Spinal cord (tissue), 10 donors: ENCODE measurements at places on chromosomes 7 and 10. TPM values are rescaled to one million over a fixed set of nuclear protein-coding genes. Genes with fewer than 3 reads are reported as not detected.

GRCh38 chr10:45421221-45422097, 47.4 kb downstream of the ALOX5 start:
- DNase-seq, result no peak

- DNase-seq, result no peak
These were observed 188.6 kb downstream of the DIP2C start for GRCh38 chr10:500876-501275.

DNA sequence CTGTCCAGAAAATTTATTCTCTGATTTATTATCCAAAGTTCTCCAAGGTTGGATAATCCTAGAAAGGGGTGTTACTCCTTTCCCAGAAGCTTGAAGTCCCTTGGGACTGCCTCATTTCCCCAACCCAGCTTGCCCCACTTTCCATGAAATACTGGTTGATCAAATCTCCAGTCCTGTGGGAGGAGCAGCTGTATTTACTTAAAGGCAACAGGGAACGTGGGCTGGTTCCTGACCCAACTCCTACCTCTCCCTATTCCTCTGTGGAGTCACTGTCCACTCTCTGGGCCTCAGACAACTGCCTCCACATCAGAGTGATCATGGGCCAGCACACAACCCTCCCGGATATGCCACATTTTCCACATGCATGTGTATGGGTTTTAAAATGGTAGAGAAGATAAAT, 166.2 kb upstream of the PRR15 start:
- DNase-seq, result no peak

GRCh38 chr7:115005953-115006352, 84.1 kb downstream of the MDFIC start:
- no peak for DNase-seq

DNA sequence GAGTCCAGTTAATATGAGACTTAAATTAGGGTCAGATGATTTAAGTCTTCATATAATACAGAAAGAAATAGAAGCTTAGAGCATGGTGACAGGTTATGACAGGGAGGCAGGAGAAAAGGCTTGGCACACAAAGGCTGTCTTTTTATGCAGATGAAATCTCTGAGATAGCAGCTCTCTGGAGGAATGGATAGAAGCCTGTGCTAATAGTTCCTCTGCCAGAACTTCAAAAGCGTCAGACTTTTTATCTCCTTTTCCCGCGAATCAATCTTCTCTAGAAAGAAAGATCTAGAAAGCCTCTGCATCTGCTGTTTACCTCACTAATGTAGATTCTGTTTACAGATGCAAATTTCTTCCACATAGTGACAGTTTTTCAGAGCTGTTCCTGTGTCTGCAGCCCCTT, 1106.2 kb downstream of the XPNPEP1 start:
- no peak for DNase-seq

GRCh38 chr7:148437043-148437442, 153.5 kb upstream of the C7orf33 start:
- no peak for DNase-seq

DNA sequence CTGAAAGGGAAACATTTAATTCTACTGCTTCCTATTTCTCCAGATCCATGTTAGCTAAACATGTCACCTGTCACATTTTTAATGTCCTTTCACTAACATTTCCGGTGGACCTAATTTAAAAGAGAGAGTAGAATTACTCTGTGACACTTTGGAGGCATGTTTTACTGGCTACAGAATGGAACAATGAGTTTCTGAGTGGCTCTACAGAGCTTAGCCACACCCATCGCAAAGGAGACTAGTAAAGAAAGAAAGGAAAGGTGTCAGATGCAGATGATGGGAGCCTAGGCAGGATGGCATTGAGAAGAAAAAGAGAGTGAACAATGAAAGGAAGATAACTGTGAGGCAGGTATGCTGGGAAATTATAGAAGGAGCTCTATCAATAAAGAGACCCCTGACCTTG, 35.9 kb downstream of the NDUFB2 start:
- no peak for DNase-seq

DNA sequence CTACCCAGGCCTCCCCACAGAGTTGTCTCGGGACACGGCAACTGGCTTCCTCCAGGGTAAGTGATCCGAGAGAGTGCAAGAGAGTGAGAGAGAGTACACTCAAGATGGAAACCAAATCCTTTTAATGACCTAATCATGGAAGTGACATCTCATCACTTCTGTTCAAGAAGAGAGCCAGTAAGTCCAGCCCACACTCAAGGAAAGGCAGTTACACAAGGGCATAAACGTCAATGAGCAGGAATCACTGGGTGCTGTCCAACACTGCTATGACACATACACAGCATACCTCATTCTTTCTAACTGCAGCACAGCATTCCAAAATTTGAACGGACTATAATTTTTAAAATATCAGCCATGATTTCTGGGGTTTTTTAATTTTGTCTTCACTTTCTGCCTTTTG, 29.3 kb upstream of the OSBPL3 start:
- no peak for DNase-seq

GRCh38 chr10:6173203-6173602, 29.5 kb upstream of the PFKFB3 start:
- no peak for DNase-seq

- no peak for DNase-seq
These were observed 747.9 kb upstream of the GALNT17 start for GRCh38 chr7:70384024-70384423.

DNA sequence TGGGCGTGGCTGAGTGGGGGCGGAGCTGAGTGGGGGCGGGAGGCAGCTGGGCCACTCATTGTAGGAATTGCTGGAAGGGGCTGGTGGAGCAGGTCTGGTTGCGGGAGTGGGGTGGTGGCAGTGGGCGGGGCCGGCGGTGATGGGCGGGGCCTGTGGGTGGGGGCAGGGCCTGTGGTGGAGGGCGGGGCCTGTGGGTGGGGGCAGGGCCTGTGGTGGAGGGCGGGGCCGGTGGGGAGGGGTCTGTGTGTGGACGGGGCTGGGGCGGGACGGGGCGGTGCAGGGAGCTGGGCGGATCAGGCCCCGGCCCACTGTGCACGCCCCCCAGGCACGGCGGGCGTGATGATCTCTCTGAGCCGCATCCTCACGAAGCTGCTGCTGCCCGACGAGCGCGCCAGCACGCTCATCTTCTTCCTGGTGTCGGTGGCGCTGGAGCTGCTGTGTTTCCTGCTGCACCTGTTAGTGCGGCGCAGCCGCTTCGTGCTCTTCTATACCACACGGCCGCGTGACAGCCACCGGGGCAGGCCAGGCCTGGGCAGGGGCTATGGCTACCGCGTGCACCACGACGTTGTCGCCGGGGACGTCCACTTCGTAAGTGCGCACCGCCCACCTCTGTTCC, 14.0 kb downstream of the SLC29A4 start:
- peak; percentile 84 for DNase-seq

- DNase-seq, result no peak
These were observed 98.2 kb downstream of the EXOC6 start for GRCh38 chr10:92946491-92946890.

GRCh38 chr10:86204421-86205305, 161.9 kb downstream of the GRID1 start:
- DNase-seq, result no peak

GRCh38 chr7:112414855-112415490, 35.3 kb upstream of the IFRD1 start:
- no peak for DNase-seq

DNA sequence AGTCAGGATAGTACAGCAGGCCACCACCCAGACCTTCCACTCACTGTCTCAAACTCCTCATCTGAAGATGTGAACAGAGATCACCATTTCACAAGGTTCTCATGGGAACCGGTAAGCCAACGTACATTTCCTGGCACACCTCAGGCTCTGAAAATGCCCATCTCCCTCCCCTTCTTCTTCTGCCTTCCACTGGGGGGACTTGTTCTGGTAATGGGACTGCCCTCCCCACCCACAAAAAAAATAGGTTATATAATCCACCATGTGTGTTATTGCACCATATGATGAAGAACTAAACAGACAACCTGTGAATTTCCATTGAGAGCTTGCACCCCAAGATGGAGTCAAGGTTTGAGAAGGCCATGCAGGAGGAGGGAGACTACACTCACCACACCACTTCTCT, 42.1 kb upstream of the IKZF1 start:
- DNase-seq, result no peak

DNA sequence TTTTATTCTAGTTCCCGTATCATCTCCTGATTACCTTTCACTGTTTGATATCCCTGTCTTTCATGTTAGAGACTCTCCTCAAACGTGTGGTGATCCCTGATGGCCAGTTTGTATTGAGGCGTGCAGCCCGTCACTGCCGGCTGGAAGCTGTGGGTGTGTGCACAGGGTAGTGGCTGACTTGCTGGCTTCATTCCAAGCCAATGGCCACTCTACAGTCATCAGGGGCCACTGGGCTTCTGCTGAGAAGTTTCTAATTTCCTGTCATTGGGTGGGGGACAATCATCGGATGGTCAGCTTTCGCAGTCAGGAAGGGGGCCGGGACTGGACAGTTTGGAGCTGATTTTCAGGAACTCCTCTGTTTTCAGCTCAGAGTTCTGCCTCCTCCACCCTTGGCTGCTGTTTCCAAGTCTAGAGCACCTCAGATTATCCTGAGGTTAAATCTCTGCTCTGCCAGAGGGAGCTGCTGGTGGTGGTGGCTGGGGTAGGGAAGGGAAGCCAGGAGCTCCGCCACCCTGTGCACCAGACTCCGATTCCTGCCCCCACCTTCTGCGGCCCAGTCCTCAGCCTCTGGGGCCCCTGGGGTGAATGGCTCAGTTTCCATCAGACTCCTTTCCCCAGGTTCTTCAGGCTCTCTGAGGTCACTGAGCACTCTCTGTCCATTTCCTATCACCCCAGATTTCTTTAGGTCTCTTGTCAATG, 34.9 kb downstream of the BAIAP2L1 start:
- DNase-seq, result no peak

CHST12 gene
- 12.1 TPM for total RNA-seq

CALD1 gene
- total RNA-seq, result 139 TPM

ZFAND4 gene
- 28.0 TPM for total RNA-seq

MKI67 gene
- total RNA-seq, result 22.4 TPM

ADCY1 gene
- 66.4 TPM for total RNA-seq
